ENCODE measurements at places on chromosomes 5 and 9.

DNA sequence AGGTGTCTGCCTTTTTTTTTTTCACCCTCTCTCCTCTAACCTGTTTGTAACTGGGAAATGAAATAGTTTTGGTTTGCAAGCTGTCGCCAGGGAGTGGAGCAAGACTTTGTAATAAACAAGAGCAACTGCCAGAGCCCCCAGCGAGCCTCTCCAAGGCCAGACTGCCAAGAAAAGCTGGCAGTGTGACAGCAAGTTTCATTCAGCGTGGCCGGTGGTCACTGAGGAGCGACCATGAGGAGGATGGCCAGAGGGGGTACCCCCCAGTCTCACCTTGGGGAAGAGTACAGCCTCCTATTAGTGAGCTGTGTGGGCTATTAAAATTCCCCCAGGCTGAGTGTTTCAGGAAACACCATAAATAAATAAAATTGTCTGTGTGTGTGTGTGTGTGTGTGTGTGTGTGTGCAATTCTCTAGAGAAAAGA lies 49.9 kb downstream of the ZFAND5 start:
- DNase-seq = no peak

GRCh38 chr5:65268525-65268924 lies 213.2 kb downstream of the ADAMTS6 start:
- no peak for DNase-seq

DNA sequence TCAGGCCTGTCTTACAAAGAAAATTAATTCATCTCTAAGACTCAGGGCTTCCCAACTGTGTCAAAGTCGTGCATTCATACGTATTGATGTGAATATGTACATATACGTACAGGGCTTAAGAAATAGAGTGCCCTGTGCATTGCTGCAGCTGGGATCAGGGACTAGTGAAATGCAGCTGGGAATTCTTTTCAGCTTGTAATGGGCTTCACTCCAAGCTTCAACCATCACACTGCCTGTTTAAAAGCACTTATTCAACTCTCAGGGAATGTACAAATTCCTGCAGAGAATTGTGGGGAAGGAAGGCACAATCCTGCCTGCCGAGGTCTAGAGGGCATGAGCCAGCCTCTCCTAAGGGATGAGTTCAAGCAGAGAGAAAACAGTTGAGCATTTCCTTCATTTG lies 59.6 kb upstream of the MAN2A1 start:
- no peak for DNase-seq

GRCh38 chr5:137735555-137736284 lies at the start of gene KLHL3:
KLHL3 (minus strand) TSS chr5:137736089; CDS start chr5:137735646, 443 bp downstream.
- no peak for DNase-seq

GRCh38 chr5:16067415-16067814 lies 112.2 kb downstream of the MARCHF11 start:
- DNase-seq = no peak

DNA sequence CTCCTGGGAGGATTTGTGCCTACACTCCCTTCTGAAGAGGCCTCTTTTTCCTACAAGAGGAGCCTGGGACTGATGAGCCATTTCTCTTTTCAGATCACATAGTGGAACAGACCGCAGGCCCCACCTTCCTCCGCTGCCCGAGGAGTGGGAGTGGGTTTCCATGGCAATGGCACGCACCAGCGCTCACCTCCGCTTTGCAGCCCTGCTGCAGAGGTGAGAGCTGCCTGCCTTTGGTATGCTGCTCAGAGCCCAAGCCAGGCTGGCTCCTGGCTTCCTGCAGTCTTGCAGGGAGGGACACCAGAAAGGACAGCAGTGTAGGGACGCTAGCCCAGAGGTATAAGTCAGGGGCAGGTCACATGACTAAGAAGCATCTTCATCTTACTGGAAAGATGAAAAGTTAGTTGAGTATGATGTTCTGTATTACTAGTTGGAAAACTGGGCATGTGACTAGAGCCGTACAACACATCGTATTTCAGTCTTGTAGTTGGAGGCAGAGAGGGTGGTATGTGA lies 12.4 kb downstream of the PTTG1 start:
- no peak for DNase-seq

DNA sequence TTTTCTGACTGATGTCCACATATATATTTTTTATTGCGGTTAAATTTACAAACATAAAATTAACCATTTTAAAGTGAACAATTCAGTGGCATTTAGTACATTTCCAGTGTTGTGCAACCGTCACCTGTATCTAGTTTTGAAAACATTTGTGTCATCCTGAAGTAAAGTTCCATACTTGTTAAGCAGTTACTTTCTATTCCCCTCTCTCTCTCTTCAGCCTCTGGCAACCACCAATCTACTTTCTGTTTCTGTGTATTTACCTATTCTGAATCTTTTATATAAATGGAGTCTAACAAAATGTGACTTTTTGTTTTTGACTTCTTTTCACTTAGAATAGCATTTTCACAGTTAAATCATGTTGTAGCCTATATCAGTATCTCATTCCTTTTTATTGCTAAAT lies 480.1 kb upstream of the SMARCA2 start:
- no peak for DNase-seq

DNA sequence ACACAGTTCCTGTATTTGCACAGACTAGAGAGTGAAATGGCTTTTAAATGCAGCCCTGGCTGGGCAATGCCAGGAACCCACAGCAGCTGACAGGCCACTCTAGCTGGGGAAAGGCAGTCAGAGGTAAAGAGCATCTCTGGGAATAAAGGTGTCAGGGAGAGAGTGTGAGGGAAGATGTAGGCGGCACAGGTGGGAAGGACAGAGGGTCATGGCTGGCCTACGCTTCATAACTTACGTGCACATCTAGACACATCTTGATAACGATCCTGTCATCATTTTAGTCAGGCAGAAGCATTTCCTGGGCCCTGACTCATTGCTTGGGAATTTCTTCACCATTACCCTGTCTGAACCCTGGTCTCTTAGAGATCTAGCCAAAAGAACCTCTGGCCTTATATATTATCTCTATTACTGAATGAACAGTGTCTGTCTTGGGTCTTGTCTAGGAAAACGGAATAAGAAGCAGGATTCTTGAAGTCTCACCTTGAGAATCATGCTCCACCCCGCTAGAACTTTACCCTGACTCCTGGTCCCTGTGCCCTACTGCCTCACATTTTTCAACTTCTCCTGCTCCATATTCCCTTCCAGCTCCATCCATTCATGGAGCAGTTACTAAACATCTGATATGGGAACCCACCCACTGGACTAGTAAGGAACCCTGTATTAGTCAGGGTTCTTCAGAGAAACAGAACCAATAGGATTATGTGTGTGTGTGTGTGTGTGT lies 106.4 kb upstream of the ELL2 start:
- no peak for DNase-seq

- DNase-seq = no peak
Measured at GRCh38 chr5:177594071-177594470, 2.1 kb downstream of the TMED9 start.

GRCh38 chr5:74288448-74289108 lies 351.9 kb downstream of the ENC1 start:
- no peak for DNase-seq

DNA sequence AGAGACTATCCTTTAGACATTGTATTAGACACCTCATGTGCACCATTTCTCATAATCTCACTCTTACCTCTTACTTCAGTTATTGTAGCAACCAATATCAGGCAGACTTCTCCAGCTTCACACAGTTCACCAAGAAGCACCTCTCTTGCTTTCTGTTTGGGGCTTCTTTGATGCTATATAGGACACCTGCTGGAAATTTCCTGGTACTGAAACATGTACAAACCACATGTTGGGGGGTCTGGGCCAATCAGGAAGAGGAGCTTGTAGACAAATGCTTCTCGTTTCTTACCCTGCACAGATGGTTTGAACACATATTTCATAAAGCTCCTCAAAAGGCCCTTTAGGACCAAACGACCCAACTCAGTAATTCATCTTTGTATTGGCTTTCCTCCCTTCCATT lies 212.1 kb downstream of the IZUMO3 start:
- DNase-seq = no peak

GRCh38 chr5:53109056-53109442 lies 508 bp downstream of the MOCS2 start:
- DNase-seq = no peak

DNA sequence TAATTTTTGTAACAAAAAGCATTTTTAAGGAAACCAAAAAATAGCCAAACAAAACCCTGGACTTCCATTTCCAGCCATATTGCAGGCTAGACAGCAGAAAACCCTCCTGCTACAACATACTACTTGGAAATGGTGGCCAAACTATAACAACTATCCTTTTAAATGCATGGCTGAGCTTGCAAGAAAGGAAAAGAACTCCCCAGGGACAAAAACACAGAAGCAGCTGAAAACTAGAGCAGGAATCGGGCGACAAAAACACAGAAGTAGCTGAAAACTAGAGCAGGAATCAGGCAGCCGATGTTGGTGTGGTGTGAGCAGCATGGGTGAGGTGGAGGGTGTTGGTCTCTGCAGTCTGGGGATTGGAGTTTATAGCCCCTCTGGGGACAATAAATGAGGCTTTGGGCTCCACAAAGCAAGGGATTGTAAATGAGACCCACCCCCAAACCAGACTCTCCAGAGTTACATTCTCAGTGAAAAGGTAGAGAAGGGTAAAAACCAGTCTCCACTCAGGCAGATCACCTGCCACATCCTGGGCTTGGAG lies 95.2 kb downstream of the C9orf50 start:
- no peak for DNase-seq

DNA sequence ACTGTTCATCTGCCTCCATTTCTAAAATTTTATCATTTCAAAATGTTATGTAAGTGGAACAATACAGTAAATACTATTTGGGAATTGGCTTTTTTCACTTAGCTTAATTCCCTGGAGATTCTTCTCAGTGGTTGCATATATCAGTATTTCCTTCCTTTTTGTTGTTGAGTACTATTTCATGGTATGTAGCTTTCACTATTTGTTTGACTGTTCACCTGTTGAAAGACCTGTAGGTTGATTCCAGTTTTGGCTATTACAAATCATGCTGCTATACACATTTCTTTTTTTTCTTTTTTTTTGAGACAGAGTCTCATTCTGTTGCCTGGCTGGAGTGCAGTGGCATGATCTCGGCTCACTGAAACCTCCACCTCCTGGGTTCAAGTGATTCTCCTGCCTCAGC lies 33.0 kb upstream of the PWWP2A start:
- no peak for DNase-seq

GRCh38 chr5:110925398-110925797 lies 146.1 kb upstream of the TSLP start:
- no peak for DNase-seq

- DNase-seq = no peak
Measured at GRCh38 chr9:127139071-127139731, 16.8 kb upstream of the ANGPTL2 start.

- DNase-seq = no peak
Measured at GRCh38 chr5:173451031-173451430, 122.8 kb upstream of the STC2 start.

DNA sequence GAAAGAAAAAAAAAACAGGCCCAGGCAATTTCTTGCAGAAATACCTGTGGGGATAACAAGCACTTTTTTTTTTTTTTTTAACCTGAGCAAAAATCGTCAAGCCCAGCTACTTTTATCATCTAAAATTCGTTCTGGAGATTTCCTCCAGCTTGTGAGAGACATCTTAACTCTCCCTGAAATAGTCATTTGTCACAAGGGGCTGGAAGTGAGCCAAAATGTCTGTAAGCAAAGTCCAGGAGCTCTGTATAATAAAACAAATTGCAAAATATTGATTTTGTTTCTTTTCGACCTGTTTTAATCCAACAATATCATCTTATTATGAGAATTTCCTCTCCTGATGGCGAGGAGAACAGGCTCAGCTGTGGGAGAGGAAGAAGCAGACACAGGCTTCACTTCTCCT lies 168.4 kb downstream of the TTLL11 start:
- no peak for DNase-seq

GRCh38 chr5:17910318-17910717 lies 276.1 kb downstream of the TAF11L14 start:
- no peak for DNase-seq

DNA sequence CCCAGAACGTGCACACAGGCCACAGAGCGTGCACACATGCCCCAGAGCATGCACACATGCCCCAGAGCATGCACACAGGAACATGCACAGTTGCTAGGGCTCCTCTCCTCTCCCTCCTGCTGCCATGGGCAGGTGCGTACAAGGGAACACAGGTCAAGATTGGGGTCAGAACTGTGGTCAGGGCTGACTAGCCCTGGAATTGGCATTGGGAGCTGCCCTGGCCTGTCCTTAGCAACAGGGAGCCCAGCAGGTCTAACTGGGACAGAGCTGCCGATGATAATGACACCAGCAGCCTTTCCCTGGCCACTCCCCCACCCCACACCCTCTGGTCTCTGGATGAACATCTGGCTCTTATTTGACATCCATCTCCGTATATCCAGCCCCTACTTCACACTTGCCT lies 8.0 kb downstream of the PCDH1 start:
- no peak for DNase-seq

GRCh38 chr5:140420665-140421361 lies 19.2 kb downstream of the ANKHD1 start:
- no peak for DNase-seq

- DNase-seq = peak; percentile 51
Measured at GRCh38 chr5:56270568-56271392, 37.6 kb upstream of the ANKRD55 start.

- DNase-seq = no peak
Measured at GRCh38 chr9:124493794-124494479, 13.3 kb downstream of the NR5A1 start.

GRCh38 chr9:130992682-130993032 lies 16.3 kb upstream of the LAMC3 start:
- DNase-seq = no peak

DNA sequence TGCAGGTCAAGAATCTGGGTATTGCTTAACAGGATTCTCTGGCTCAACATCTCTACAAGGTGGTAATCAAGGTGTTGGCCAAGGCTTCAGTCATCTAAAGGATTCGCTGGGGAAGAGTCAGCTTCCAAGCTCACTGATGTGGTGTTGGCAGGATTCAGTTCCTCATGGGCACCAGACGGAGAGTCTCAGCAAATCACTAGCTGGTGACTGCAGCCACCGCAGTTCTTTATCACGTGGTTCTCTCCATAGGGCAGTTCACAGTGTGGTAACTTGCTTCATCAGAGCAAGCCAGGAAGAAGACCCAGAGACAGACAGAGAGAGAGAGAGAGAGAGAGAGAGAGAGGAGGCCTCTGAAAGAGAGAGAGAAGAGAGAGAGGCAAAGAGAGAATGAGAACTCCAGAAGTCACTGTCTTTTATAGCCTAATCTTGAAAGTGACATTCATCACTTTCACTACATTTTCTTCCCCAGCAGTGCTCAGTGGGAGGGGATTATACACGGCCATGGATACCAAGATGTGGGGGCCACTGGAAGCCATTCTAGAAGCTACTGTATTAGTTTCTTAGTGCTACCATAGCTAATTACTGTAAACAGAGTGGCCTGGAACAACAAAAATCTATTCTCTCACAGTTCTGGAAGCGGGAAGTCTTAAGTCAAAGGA lies 109.2 kb upstream of the SMIM23 start:
- no peak for DNase-seq

- no peak for DNase-seq
Measured at GRCh38 chr9:35609001-35609819, 4.1 kb downstream of the TESK1 start.

GRCh38 chr5:72206160-72206559 lies 98.9 kb downstream of the MAP1B start:
- no peak for DNase-seq
